8988T (cell line): ENCODE measurements at places on chromosomes 3 and 15.

- DNase-seq: no peak
These were observed 62.1 kb downstream of the SSR3 start for GRCh38 chr3:156492801-156493261.

GRCh38 chr3:39142067-39142466 is 11.3 kb downstream of the CSRNP1 start:
- no peak for DNase-seq

- no peak for DNase-seq
These were observed 26.3 kb upstream of the EDEM1 start for GRCh38 chr3:5160940-5161858.

DNA sequence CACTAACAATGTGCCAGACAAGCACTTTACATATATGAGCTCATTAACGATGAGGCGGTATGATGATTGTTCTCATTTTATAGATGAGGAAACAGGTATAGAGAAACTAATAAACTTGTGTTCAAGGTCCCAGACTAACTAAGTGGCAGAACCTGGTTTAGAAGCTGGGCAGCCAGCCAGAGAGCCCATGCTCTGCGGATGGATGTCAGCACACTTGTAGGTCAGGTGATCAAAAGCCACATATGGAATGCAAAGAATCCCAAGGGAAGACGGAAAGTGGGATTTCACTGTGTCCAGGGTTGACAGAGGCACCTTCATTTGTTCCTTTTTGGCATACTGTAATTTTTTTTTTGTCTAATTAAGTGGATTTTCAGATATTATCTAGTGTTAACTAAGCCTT is 103.7 kb downstream of the EFL1 start:
- no peak for DNase-seq
